Left renal pelvis (tissue), 4 donors: ENCODE measurements at places on chromosomes 16 and 17.

DNA sequence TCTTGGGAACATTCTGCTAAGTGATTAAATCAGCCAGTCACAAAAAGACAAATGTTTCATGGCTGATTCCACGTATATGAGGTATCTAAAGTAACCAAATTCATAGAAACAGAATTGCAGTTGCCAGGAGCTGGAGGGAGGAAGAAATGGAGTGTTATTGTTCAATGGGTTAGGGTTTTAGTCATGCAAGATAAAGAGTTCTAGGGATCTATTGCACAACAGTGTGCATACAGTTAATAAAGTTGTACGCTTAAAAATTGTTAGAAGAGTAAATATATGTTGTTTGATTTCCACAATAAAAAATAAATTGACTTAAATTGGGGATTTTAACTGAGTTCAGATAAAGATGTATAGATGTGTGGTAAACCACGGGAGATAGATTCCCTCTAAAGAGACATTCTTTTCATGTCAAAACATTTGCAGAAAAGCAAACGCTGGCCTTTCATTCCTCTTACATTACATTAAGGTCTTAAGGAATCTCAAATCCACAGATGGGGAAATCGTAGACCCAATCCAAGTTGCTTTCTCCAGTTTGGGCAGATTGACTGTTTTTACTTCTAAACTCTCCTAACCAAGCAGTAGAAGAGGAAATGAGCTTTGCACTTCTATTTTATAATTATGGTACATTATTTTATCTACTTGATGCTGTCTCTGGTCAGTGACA lies 4.6 kb downstream of the PRDM7 start:
- DNase-seq = no peak

GRCh38 chr17:1617620-1618174 lies 10.9 kb downstream of the SLC43A2 start:
- DNase-seq = no peak

GRCh38 chr17:81498953-81499600 lies 13.5 kb downstream of the ACTG1 start:
- no peak for DNase-seq

- DNase-seq = no peak
These were observed 39.6 kb upstream of the USP7 start for GRCh38 chr16:9003322-9003721.

DNA sequence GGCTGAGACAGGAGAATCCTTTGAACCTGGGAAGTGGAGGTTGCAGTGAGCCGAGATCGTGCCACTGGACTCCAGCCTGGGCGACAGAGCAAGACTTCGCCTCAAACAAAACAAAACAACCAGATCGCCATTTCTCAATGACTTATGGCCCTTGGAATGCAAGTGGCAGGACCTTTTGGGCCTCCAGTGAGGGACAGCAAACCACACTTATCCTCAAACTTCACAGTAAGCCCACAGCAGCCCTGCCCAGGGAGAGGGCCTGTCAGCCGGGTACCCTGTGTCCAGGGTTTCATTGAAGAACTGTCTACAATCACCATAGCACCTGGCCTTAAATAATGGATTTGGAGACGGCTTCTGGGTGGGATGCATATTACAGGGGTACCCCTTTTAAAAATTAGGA lies 11.7 kb downstream of the TRAF4 start:
- no peak for DNase-seq

DNA sequence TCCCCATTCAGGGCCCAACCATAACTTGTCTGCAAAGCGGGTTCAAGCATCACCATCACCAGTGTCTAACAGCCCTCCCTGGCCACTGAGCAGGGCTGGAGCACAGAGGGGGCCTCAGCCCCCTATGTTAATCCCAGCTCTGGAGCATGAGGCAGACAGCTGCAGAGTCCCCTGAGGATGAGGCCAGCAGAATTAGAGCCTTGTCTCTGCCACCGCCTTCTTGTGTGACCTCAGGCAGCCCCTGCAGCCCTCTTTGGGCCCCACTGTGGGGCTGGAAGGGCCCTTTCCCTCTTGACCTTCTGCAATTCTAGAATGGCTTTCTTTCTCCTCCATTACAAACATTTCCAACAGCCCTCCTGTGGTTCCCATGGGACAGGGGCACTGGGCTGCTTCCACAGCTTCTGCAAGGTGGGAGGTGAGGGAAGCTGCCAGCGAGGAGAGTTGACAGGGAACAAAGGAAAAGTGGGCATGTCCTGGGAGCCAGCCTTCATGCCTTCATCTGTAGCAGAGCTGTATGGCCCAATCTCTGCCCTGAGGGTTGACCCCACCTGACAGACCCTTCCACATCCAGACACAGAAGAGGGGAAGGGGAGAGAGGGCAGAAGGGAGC lies 65.7 kb downstream of the TMEM132E start:
- DNase-seq = no peak

- DNase-seq = no peak
These were observed 30.8 kb upstream of the GAA start for GRCh38 chr17:80070375-80071115.

DNA sequence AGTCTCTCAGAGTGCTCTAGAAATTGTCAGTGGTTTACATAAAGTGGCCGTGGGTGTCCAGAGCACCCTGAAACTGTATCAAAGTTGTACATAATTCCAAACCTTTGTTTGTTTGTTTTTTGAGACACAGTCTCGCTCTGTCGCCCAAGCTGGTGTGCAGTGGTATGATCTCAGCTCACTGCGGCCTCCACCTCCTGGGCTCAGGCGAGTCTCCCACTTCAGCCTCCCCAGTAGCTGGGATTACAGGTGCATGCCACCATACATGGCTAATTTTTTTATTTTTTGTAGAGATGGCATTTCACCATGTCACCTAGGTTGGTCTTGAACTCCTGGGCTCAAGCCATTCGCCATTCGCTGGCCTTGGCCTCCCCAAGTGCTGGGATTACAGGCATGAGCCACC lies 24.3 kb upstream of the ADGRG1 start:
- no peak for DNase-seq

DNA sequence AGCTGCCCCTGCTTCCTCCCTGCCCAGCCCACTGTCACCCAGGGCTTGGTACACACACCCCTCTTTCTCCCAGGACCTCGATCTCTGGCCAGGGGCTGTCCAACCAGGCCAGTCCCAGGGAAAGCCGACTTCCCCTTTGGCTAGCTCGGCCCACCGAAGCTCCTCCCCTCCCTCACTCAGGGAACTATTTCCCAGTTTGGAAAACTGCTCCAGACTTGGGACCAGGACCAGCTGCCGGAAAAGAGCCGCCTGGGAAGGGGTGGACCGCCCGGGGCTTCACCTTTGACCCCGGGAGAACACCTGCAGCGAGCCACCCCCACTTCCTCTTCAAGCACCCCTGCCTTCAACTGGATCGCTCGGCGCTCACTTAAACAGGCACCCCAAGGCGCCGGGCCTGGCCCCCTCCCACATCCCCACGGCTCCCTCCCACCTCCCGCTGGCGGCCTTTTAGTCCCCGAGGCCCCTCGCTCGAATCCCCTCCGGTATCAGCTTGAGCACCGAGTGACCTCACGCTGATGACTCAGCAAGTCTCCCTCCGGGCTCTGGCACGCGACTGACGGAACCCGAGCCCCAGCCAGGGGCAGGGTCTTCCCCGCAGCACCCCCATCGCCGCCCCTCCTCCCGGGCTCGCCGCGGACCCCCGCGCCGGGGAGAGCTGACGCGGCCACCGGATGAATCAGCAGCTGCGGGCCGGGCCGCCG lies 934 bp downstream of the MAFG start:
- no peak for DNase-seq

DNA sequence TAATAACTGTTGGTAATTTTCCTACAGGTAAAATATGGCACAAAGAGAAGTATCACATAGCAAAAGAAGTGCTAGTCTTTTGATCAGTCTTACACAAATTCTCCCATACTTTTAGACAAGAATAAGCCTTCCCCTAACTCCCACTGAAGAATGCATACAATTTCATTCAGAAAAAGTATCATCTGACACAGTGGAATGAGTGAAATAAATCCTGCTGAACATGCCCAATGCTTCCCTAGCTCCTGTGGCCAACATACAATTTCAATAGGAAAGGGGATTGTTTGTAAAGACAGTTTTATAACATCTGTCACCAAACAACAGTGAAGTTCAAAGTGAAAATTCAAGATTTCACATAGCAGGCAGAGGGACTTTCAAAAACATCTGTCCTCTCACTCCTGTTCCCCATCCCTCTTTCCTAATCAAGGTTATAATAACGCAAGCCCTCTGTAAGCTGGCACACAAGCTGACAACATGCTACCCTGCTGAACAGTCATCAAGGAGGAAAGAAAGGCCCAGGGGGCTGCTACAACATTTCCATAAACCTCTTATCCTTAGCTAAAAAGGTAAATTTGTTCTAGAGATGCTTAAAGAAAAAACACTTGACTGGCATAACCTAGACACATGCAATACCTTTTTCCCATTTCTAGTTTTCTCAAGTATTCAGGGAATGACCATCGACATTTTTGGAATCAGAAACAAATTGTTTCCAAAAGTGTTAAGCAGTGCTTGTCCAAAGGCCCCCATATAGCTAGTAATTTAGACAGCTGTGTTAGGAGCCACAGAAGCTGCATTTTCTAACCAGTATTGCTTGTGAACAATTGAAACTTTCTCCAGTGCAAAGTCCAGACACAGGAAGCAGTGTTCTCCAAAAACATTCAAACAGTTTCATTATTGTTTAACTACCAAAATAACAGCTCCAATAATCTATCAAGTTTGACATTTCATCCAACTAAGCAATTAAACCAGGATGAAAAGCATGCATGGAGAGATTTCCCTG lies 11.5 kb upstream of the RFFL start:
- no peak for DNase-seq

- no peak for DNase-seq
These were observed 12.2 kb upstream of the BEAN1 start for GRCh38 chr16:66414891-66415290.

DNA sequence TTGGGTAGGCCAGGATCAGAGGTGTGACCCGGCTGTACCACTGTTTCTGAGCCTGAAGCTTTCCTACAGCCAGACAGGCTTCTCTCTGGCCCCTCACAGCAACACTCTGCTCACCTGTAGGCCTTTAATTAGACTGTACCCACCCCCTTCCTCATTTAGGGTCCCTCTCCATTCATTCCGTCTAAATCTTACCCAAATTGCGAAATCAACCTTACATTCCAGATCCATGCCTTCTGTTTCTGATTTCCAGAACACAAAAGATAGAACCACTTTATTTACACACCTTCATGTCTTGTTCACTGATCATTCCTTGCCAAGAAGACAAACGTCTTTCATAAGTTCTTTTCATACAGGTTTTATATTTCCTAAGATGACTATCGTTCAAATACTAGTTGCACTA lies 160.8 kb downstream of the ZNF18 start:
- DNase-seq = no peak

- DNase-seq = no peak
These were observed 20.8 kb upstream of the TMIGD1 start for GRCh38 chr17:30354701-30355100.

GRCh38 chr17:66372182-66372581 lies 69.8 kb downstream of the PRKCA start:
- no peak for DNase-seq

DNA sequence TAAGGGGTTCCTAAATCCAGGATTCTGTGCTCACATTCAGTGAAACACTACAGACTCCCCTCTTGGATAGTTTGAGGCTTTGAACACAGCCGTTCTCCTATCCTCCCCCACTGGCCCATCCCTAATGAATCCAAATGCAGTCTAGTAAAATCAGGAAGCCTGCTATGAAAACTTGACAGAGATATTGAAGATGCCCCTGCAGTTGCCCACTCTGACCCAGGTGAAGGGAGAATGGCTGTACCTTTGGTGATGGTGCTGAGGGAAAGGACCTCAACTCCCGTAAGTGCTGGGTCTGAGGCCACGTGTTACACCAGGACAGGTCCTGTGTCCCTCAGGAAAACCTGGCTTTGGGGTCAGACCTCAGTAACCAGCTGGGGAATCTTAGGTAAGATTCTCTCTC lies 54.4 kb downstream of the SF3B3 start:
- DNase-seq = no peak

GRCh38 chr17:80647746-80648145 lies 103.1 kb downstream of the RPTOR start:
- no peak for DNase-seq

- no peak for DNase-seq
These were observed 5.5 kb downstream of the SPNS2 start for GRCh38 chr17:4504188-4504587.

DNA sequence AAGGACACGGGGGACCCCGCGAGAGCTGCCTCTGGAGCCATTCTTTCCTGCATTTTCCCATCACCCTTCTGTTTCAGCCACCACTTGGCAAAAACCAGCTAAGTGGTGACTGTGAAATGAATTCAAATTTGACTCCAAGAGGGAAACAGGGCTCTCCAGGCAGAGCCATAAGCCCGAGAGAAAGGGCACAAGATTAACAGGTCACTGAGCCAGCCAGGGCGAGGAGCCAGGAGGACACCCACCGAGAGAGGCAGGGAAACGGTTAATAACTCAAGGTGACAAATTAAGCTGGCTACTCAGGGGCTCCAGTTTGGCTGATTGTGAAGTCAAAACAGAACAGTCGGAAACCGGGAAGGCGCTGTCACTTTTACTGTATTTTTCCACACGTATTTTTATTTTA lies 67.8 kb upstream of the SOX9 start:
- DNase-seq = no peak

GRCh38 chr16:89117975-89118289 lies 24.3 kb downstream of the ACSF3 start:
- DNase-seq = no peak

DNA sequence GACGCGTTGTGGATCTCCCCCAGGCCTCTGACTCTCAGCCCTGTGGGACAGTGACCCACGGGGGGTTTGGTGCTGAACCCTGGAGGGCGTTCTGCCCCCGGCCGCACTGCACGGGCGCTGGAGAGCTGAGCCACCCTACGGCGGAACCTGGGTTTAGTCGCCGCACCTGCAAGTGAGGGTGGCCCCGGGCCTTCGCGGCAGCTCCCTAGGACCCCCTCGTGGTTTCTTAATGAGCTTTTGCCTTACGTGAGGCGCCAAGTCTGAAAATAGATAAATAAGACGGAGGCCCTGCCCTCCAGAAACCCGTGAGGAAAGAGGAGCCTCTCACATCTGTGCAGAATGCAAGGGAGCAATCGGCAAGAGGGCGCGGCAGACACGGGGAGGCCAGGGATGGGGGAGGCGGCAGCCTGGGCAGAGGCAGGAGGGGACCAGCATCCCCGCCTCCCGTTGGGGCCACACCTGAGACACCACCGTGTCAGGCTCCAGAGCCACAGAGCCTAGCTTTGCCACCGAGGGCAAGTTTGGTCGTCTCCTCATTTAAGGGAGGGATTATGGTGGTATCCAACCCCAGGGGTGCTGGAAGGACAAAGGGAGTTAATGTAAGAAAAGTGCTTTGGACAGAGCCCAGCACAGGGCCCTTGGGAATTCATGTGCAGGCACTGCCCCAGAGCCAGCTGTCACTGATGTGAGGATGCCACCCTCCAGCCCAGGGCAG lies 153.2 kb upstream of the CHMP6 start:
- no peak for DNase-seq

GRCh38 chr16:12320298-12320706 lies 343.8 kb downstream of the SNX29 start:
- no peak for DNase-seq

GRCh38 chr17:82217530-82218204 lies 5.0 kb upstream of the CCDC57 start:
- DNase-seq = no peak
